Esophagus squamous epithelium (tissue), 5 donors: ENCODE measurements at places on chromosomes 1 and 21.

DNA sequence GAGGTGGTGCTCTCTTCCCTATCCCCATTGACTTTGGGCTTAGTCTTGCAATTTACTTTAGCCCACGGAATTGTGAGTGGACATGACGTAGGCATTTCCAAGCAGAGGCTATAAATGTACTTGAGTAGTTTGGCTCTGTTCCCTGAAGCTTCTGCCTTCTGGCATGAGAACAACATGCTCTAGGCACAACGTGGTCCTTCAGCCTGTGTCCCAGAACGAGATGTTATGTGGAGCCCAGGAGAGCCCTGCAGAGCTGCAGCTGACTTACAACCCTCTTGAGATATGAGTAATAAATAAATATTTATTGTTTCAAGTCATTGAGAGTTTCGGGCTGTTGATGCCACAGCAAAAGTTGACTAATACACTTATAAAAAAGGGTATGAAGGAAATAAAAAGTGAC, 105.2 kb upstream of the HMGB4 start:
- H3K4me3 ChIP-seq: no peak overlapping the region
- H3K36me3 ChIP-seq: no peaks in the 10 kb centered on the region
- DNase-seq: no peak

- no peak for DNase-seq
- no peaks in the 10 kb centered on the region for H3K27me3 ChIP-seq
- H3K4me1 ChIP-seq: no peaks in the 10 kb centered on the region
- no peak overlapping the region for H3K4me3 ChIP-seq
- no peaks in the 10 kb centered on the region for H3K36me3 ChIP-seq
- no peak overlapping the region for H3K27ac ChIP-seq
These were observed 189.0 kb upstream of the ZRANB2 start for GRCh38 chr1:71269818-71270217.

DNA sequence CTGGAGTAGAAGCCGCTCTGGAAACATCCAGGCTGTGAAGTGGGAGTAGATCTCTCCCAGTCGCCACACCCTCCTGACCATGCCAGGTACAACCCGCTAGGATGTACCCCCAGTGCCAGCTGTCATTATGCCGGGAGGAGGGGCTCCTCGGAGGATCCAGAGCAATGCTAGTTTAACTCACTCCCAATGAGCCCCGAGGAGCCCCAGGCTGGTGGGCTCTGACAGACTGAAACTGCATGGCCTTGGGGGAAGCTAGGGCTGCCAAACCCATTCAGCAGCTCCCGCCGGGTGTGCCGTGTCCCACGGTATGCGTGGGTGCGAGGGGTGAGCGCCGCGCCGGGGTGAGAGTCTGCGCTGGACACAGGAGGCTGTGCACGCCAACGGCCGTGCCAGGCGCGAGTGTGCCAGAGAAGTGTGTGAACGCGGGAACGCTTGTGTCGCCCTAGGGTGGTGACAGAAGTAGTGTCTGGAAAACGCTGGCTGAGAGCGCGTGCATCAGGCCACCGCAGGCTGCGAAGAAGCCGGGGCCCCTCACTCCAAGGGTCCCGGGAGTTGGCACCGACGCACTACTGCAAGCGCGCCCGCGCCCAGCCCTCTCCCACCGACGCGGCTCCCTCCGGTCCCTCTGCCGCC, 177.1 kb upstream of the EDN2 start:
- H3K36me3 ChIP-seq: no peaks in the 10 kb centered on the region
- peak overlapping the region; percentile 87 for H3K4me3 ChIP-seq
- peaks cover 10% of the 10 kb centered on the region for H3K4me1 ChIP-seq
- peak overlapping the region; percentile 74 for H3K27ac ChIP-seq

GRCh38 chr1:241600496-241600901, 39.7 kb downstream of the CHML start:
- no peaks in the 10 kb centered on the region for H3K4me1 ChIP-seq
- H3K4me3 ChIP-seq: no peak overlapping the region
- H3K27ac ChIP-seq: no peak overlapping the region
- peaks cover 37% of the 10 kb centered on the region for H3K36me3 ChIP-seq
- no peaks in the 10 kb centered on the region for H3K27me3 ChIP-seq
- DNase-seq: no peak

DNA sequence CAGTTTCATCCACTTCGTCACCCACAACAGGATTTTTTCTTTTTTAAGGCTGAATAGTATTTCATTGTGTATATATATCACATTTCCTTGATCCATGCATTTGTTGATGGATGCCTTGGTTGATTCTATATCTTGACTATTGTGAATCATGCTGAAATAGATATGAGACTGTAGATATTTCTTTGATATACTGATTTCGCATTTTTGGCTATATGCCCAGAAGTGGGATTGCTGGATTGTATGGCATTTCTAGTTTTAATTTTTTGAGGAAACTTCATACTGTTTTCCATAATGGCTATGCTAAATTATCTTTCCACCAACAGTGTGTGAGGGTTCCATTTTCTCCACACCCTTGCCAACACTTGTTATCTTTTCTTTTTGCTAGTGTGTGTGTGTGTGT, 5.0 kb downstream of the GUCA2B start:
- H3K27me3 ChIP-seq: no peaks in the 10 kb centered on the region
- no peak for DNase-seq
- no peak overlapping the region for H3K27ac ChIP-seq
